Nephron progenitor cell (in vitro differentiated cells): ENCODE measurements at places on chromosomes 3 and 15.

- no peak for DNase-seq
Observed at GRCh38 chr15:78389322-78389721, 48.7 kb upstream of the IREB2 start.

- DNase-seq: peak; percentile 68
Observed at GRCh38 chr15:74787251-74788041, 5.6 kb downstream of the CSK start.

DNA sequence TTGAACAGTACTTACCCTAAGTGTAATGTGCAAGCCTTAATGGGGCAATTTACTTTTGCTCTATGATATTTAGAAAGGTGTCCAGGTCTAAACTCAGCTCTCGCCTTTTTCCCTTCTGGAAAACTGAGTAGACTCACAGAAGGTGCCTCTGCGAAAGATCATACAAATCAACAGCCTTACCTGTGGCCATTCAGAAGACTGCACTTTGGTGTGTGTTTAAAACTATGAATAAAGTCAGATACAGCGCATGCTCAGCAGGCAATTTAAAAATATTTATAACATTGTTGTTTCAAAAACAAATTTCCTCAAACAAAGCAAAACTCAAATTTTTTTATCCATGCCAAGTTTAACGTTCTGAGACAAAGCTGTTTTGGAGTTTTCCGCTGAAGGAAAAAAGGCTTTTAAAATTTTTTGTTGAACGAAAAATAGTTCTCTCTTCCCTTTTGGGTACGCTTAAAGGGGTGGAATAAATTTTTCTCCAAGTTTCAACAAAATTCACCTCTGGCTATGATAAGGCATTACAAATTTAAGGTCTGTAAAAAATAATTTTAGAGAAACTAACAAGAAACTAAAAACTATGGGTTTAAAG, 156.3 kb downstream of the TIGIT start:
- no peak for DNase-seq

DNA sequence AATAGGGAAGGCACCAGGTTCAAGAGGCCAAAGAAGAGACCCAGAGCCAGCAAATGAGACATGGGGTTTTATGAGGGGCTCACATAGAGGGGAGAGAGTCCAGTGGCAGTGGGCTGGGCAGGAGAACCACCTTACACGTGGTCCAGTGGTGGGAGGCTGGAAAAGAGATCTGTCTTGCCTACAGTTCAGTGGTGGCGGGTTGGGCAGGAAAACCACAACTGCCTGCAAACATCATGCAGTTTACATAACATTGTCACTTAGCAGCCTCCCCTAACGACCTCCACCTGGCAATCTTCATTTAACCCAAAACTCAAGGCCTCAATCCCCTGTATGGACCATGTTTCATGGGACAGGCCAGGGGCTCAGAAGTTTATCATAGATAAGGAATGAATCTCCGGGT, 29.1 kb downstream of the CRYGS start:
- no peak for DNase-seq

DNA sequence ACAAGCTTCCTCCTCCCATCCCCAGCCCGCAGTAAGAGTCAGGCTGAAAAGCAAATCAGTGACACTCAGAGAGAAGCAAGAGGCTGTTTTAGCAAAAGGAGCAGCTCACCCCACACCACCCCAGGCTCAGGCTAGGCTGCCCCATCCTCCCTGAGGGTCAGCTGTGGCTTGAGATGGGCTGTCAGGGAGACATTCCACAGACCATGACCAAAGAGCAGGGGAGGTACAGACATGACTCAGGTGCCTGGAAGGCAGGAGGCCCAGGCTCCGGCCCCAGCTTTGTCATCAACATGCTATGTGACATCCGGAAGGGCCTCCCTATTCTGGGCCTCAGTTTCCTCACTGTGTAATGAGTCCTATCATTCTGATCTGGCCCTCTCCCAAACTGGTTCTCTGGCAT, 24.7 kb downstream of the HCN4 start:
- no peak for DNase-seq

DNA sequence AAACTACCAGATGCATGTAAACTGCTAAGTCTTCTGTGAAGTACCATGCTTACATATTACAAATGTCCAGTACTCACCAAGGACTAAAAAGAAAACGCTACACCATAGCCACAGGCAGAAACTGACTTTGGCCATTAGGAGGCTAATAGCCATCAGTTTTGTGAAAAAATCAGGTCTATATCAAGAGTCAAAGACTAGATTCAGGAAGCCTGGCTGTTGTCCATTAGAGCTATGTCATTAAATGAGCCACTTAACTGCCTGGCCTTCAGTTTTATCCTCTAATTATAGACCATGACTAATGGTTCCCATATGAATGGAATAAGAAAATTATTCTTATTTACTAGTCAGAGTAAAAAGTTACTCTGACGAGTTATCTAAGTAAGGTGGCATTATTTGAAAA, 144.1 kb downstream of the VPS13C start:
- no peak for DNase-seq

GRCh38 chr3:86175051-86175536, 815.9 kb downstream of the VGLL3 start:
- no peak for DNase-seq

- DNase-seq: no peak
Observed at GRCh38 chr15:78437107-78437761, 782 bp upstream of the IREB2 start.

GRCh38 chr3:57756528-57757401, 656 bp downstream of the SLMAP start:
- DNase-seq: peak; percentile 65
